Activated T-helper 1 cell treated with anti-CD3 and anti-CD28 coated beads, Interleukin-2, amount 50 U/mL, for 16 hours (primary cell): ENCODE measurements at places on chromosomes 7 and 10.

- DNase-seq = no peak
Observed at GRCh38 chr10:117804470-117805011, 242.2 kb downstream of the RAB11FIP2 start.

GRCh38 chr10:77160679-77161078, 476.9 kb downstream of the KCNMA1 start:
- DNase-seq = no peak

GRCh38 chr10:16260388-16260787, 176.4 kb upstream of the PTER start:
- DNase-seq = no peak

GRCh38 chr10:70920519-70920918, 32.2 kb upstream of the PCBD1 start:
- DNase-seq = no peak

- no peak for DNase-seq
Observed at GRCh38 chr10:124827474-124827873, 25.9 kb downstream of the ABRAXAS2 start.

DNA sequence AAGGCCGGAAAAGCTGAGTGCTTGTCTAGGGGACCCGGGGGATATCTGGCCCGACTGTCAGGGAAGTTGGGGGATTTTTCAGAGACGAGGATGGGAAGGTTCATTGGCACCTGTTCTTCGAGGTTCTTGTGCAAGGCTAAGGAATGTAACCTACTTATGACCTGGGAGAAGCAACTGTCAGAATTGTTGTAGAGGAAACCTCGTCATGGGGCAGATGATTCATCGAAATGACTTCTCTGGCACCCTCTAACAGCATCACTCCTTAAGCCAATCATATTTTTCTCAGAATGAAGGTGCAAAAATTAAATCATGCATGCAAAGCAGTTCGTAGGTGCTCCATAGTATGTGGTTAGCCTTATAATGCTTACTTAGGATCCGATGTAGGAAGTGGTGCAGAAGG, 58.6 kb downstream of the PLXDC2 start:
- no peak for DNase-seq

DNA sequence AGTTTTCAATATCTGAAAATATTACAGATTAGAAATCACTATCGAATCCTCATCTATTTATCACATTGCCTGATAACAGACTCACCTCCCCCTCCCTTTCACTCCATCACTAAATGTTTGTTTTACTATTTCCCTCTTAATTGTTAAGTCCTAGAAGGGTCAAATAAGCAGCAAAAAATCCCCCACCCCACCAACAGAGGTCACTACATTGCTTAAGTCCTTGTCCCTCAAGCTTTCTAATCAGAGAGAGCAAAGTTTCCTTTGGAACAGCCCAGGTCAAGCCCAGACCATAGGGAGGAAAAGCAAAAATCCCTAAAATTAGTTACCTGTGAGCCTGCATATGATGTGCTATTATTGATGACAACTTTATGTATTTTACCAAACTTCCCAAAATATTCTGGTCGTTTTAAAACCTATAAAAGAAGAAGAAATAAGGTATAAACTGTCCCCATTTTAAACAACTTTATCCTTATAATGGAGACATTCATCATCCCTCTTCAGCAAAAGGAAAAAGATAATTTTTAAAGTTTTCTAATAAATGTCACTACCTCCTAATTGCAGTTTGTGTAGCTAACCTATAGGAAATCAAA, 95.0 kb downstream of the CNOT4 start:
- no peak for DNase-seq

GRCh38 chr10:103819493-103819892, 35.9 kb downstream of the SH3PXD2A start:
- DNase-seq = no peak

- DNase-seq = no peak
Observed at GRCh38 chr7:1288390-1288995, 55.8 kb downstream of the UNCX start.

GRCh38 chr10:22649390-22649841, 65.0 kb downstream of the PIP4K2A start:
- DNase-seq = no peak

DNA sequence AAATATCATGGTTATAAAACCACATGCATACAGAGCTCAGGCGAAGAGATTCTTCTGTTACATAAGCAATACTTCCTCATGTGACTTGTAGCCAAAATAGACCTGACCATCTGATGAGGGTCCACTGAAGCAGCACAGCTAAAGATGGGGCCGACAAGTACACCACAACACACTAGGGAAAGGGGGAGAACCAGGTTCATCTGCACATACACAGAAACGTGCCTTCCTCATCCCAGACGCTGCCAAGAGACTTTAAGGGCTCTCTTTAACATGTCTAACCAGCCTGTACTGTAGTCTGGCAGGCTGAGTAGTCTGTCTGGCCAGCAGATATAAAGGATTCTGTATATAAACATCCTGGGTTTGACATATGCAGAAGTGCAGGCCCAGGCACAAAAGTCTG, 30.3 kb downstream of the ERCC6 start:
- DNase-seq = no peak

- no peak for DNase-seq
Observed at GRCh38 chr10:91023700-91024398, 103.0 kb upstream of the ANKRD1 start.

- peak; percentile 19 for DNase-seq
Observed at GRCh38 chr10:26486990-26487850, 49.1 kb downstream of the APBB1IP start.

- DNase-seq = no peak
Observed at GRCh38 chr7:26147030-26147429, 5.0 kb upstream of the NFE2L3 start.

DNA sequence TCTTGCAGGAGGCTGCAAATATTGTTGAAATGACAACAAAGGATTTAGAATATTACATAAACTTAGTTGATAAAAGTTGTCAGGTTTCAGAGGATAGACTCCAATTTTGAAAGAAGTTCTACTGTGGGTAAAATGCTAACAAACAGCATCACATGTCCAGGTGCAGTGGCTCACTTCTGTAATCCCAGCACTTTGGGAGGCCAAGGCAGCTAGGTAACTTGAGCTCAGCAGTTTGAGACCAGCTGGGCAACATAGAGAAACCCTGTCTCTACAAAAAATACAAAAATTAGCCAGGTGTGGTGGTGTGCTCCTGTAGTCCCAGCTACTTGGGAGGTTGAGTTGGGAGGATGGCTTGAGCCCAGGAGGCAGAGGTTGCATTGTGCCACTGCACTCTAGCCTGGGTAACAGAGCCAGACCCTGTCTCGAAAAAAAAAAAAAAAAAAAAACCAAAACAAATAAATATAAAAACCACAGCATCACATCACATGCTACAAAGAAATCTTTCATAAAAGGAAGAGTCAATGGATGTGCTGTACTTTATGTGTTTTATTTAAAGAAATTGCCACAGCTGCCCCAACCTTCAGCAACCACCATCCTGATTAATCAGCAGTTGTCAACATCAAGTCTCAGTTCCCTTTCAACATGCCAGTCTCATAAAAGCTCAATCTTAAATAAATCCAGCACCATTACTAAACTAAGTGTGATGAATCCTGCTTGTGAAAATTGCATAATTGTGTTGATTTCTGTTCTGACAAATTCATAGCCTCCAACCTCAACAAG, 83.2 kb upstream of the MBL2 start:
- DNase-seq = no peak

DNA sequence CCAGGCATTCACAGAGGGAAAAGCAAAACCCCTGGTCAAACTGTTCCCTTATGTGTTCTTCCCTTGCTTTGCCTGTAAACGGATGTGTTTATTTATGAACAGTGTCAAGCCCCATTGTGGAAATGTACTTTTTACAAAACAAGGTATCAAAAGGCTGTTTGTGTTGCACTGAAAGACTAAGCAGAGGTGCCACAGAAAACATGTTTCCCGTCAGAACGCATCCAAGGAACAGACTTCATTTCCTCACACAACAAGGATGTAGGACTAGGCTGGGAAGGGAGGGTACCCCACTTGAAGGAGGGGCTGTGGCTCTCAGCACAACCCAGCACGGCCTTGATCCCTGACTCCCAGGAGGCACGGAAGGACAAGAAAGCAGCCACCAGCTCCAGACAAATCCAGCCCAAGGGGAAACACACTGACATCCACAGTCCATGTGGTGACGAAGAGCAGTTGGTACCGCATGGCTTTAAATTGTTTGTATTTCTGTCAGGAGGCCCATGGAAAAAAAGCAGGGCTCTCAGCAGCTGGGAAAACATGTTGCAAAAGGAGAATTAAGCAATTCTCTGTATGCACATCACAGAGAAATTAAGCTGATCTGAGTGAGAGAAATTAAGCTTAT, 85.6 kb downstream of the RNF216 start:
- no peak for DNase-seq

- DNase-seq = no peak
Observed at GRCh38 chr10:51129946-51130544, 55.8 kb downstream of the PRKG1 start.

DNA sequence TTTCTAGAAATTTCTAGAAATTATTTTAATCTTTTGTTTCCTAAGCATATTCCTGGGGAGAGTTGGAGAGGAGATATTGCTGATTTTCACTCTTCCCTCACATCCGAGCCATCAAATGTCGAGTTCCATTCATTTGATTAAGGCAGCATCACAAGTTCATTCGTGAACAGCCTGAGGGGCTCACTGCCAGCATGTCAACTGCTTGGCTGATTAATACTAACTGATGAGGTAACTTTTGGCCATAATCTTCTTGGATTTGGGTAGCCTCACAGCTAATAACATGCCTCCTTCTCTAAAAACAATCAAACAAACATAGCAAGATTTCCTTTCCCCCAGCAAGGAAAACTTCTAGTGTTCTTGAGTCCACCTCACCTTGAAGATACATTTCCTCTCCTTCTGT, 87.1 kb upstream of the AFAP1L2 start:
- no peak for DNase-seq

DNA sequence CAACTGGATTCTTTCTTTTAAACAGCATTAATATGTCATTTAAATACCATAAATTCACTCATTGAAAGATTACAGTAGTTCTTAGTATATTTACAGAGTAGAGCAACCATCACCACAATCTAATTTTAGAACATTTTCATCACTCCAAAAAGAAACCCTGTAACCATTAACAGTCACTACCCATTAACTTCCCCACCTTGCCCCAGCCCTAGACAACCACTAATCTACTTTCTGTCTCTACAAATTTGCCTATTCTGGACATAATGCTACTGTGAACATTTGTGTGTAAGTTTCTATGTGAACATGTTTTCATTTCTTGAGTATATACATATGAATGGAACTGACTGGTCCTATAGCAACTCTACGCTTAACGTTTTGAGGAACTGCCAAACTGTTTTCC, 42.4 kb downstream of the P4HA1 start:
- DNase-seq = no peak

GRCh38 chr7:46432708-46433107, 511.6 kb upstream of the IGFBP3 start:
- no peak for DNase-seq

GRCh38 chr10:46175831-46176230, 111.0 kb upstream of the ANTXRL start:
- DNase-seq = no peak

GRCh38 chr10:92873029-92873428, 24.7 kb downstream of the EXOC6 start:
- DNase-seq = no peak

- DNase-seq = no peak
Observed at GRCh38 chr7:25308906-25309705, 80.8 kb upstream of the NPVF start.

- DNase-seq = no peak
Observed at GRCh38 chr7:45680776-45681175, 106.6 kb downstream of the ADCY1 start.

- no peak for DNase-seq
Observed at GRCh38 chr10:52539463-52539862, 225.4 kb downstream of the DKK1 start.

GRCh38 chr7:27239387-27240014, 3.1 kb upstream of the EVX1 start:
- no peak for DNase-seq

DNA sequence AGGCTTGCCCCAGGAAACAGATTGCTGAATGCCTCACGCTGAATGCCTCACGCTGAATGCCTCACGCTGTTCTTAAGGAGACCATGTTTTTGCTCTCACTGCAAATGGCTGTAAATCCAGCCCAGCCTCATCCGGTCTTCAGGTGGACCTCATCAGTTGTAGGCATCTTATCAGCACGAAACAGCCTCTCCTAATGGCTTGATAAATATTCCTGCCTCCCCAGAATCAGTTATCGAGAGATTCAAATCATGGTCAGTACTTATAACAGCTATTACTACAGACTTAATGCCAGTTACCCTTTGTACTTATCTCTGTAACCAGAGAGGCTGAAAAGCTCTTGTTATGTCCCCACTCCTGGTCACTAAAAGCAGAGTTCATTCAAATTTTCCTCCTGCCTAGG, 290.6 kb downstream of the FZD1 start:
- no peak for DNase-seq

DNA sequence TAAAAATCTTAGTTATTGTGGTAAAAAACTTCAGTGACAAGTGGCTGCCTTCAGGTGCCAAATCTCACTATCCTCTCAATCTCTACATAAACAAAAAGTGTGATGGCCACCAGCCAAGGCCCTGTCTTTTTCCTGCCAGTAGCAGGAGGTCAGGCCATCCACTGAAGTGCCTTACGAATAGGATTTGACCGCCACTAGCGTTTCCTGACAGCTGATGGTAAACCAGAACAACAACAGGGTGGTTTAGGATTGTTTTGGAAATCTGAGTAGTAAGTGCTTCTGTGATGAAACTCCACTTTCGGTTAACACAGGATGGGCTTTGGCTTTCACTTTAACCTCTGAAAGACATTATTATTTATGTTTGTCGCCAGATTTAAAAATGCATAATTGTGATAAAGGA, 55.7 kb upstream of the OGDHL start:
- DNase-seq = no peak

DNA sequence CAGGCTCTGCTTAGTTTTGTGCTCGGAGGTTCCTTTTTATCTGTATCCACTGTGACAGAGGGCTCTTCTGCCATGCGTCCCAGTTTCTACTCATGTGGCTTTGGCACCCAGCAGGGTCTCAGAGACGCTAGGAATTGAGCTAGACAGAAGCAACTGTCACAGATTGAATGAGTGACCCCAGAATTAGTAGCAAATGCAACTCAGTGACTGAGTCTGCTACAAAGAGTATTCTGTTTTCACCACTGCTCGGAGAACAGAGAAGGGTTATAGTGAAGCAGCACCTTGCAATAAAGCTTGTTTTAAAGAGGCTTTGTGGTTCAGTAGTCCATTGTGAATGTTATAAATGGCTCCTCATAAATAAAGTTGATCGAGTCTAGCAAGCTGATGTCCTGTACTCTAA, 113.2 kb downstream of the DNAH11 start:
- no peak for DNase-seq
